ENCODE measurements at places on chromosomes 12 and 14.

DNA sequence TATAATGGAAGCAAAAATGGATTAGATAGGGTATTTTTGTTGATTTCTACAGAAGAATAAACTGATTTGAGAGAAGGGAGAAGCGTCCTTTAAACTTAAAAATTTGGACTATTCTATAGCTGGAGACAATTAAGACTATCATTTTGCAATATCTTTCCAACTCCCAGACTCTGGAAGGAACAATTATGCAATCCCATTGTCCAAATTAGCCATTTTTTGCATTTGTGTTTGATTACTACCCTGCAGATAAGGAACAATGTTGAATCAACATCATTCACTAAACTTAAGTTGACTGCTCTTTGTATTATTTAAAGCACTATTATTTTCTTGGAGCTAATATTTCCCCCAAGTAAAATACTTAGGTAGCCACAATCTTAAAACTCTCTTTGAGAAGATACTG is 34.8 kb upstream of the SELPLG start:
- no peak for DNase-seq

DNA sequence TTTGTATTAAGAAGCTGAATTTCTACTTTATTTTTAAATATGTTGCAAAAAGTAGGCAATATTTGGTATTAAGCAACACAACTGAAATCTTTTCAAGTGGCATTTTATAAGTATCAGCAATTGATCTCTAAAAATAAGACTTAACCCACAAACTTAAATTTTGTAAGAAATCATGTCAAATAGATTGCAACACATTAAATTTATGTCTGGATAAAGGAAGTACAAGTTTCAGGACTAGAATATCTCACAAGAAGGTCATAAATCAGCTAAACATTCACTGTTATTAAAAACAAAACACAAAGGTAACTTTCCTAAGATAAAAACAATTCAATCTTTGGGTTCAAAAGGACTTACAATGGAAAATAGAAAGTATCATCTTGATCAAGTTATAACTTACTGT is 32.8 kb downstream of the CPNE8 start:
- no peak for DNase-seq

DNA sequence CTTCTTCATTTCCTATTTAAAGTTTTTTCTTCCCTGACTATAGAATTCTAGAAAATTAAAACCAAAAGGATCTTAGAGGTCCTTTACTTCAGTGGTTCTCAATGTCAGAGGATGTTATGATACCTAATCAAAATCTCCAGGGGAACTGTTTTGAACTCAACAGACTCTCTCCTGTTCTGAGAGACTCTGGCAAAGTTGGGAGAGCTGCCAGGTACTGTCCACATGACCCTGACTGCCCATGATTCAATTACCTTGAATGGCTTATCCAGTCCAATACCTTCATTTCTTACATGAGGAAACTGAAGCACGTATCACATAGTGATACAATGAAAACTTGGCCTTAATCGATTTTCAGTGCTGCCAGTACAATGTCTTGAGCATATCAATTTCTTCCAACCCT is 16.6 kb downstream of the ALKBH1 start:
- no peak for DNase-seq

DNA sequence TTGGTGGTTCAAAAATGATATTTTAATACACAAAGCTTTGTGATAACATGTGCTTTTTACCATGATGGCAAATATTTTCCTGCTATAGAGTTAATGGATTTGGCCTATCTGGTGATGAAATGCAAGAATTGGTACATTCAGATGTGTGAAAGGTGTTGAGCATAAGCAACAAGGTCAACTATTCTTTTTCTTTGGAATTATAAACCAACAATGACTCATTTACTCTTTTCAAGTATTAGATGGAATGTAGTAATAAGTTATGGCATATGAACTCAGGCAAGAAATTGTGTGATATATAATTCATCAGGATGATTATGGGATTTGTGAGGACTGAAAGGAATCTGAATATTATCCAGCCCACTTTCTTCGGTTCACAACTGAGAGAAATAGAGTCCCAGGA is 471.4 kb downstream of the ETNK1 start:
- DNase-seq, result no peak

GRCh38 chr12:103538397-103538796 is 42.6 kb upstream of the C12orf42 start:
- no peak for DNase-seq

All from frontal cortex (tissue), 4 donors.